Stimulated activated CD4-positive, alpha-beta T cell treated with anti-CD3 and anti-CD28 coated beads, Interleukin-2, amount 100 ng/mL, for 24 hours (primary cell): ENCODE measurements at places on chromosomes 16 and 17.

DNA sequence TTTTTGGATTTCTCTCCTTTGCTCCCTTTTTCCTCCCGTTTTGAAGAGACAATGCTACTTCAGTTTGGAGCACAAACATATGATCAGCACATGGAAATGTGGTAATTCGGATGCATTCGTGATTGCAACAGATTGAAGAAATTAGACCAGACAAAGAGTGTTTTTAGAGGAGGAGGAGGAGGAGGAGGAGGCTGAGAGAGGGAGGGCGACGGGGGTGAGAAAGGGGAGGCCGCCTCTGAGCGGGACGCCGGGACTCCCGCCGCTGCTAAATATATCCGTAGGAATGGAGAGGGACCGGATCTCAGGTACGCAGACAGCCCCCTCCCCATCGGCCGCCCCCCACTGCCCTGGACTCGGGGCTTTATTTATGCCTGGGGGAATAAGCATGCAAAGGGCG lies 179.3 kb downstream of the SEC14L1 start:
- DNase-seq = no peak

- no peak for DNase-seq
Measured at GRCh38 chr17:77399319-77399957, 258.7 kb downstream of the SEC14L1 start.

DNA sequence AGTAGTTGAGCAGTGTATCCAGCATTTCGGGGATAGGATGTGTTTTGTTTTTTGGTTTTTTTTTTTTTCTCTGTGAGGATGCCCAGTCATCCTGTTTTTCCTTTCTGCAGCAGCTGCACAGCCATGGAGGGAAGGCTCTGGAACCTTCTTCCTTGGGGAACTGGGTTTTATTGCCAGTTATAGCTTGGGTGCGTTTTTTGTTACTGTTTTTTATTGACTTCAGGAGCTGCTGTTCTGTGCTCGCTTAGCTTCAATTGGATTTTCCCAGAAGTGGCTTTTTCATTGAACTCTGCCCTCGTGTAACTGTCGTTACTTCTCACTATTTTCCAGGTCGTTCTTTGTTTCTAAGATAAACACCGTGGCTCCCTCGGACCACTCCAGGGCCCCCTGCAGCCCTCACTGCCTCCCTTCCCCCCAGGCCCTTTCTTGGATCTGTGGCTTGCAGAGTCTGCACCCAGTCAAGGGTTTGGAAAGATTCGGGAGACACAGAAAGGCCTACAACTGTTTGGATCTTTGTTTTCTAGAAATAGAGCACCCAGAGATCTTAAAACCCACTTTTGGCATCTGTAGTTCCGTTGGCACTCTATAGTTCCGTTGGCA lies 119.7 kb upstream of the CACNG5 start:
- no peak for DNase-seq

- DNase-seq = no peak
Measured at GRCh38 chr17:55219459-55219858, 45.3 kb upstream of the HLF start.

GRCh38 chr17:34616148-34616547 lies 36.8 kb downstream of the TMEM132E start:
- no peak for DNase-seq

DNA sequence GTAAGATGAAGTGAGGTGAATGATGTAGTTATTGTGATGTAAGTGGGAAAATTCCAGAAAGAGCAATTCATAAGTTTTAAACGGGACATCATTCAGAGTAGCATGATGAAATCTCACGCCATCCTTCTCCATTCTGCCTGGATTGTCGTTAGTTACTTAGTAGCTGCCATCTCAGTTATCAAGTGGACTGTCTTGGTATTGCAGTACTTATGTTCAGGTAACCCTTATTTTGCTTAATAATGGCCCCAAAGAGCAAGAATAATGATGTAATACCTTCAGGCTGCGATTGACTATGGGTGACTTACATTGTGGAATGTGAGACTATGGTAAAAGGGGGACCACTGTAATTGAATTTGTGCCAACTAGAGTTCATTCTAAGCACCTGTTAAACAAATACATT lies 234.1 kb upstream of the TOM1L1 start:
- no peak for DNase-seq

DNA sequence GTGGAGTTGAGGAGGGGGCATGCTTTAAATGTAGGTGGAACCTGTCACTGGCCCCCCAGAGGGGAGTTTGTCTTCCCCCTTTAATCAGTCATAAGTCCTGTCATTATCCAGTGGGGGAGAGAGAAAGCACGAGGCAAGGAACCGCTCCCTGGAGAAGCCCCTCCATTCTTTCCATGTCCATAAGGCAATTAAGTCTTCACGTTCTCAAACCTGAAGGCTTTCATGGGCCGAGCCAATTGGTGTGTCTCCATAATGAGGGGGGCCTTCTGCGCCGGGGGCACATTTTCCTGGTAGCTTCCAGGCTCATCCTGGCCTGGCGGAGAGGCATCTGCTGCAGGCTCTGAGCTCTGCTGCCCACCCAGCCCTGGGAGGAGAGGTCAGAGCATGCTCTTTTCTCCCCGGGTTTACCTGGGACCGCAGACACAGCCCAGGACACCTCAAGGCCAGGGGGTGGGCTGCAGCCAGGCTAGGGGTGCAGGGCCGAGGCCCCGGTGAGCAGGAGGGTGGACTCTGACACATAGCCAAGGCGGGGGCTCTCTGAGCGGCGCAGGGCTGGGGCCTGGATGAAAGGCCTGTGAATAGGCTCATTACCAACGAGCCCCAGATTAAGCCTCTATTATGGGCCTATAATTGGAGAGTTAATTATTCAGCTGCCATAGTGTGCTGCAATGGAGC lies 42.5 kb downstream of the C16orf78 start:
- DNase-seq = no peak

GRCh38 chr17:13102477-13102876 lies 84.7 kb upstream of the ELAC2 start:
- no peak for DNase-seq

DNA sequence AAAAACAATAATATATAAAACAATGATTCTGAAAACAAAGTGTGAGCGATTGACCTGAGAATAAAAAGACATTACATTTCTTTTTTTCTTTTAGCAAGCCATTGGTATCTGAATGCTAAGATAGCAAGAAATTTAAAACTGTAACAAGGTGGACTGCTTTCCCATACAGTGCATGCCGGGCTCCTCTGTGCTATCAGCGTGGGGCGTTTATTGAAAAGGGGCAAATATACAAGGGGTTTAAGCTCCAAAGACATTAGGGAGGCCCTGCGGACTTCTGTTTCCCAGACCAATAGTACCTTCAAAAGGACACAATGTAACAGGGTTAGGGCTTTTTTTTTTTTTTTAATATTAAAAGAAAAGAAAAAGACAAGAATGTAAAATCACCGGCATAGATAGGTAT lies 261.3 kb downstream of the ZFHX3 start:
- no peak for DNase-seq

DNA sequence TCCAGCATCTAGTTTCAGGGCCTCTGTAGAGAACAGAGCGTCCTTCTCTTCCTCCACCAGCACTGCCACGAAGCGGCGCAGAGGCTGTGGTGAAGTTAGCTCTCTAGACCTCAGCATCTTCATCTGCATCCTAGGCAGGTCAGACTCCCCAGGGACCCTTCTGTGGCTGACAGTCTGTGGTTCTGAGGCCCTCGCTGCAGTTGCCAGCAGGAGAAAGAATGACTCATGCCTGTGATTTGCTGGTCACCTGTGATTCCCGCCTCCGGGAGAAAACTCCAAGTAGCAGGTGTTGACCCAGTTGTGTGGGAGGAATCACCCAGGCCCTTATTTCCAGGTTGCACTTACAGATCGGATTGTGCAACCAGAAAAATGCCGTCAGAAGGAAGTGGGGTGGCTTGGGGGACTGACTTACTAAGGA lies 117.3 kb upstream of the CACNG5 start:
- DNase-seq = no peak

GRCh38 chr17:20210614-20211013 lies 201.5 kb downstream of the SPECC1 start:
- no peak for DNase-seq

DNA sequence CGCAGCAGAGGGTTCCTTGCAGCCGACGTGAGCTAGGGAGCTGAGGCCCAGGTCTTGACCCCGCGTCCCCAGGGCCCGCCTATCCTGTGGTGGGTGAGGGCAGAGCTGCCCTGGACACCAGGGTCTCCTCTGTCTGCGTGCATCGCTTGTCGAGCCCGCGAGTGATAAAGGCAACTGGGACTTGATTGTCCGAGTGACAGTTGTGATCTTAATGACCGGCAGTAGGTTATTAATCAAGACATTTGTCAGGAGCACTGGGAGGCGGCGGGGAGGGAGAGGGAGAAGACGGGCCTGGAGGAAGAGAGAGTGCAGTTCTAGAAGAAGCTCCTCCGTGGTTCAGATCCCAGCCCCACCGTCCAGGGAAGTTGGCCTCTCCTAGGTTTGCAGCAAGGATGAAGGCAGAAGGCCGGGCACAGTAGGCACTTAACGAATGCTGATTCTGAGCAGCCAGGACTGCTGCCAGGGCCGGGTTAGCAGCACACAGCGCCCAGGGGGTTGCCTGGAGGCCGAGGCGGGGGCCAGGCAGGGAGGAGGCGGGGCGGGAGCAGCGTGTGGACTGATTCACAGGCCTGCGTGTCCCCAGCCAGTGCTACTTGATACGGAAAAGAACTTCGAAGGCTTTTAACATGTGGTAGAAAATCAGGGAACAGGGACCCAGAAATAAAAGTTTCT lies 11.3 kb upstream of the GSE1 start:
- DNase-seq = no peak

GRCh38 chr17:17745476-17746455 lies 64.5 kb downstream of the RAI1 start:
- no peak for DNase-seq

GRCh38 chr17:2716649-2717048 lies 5.1 kb upstream of the CLUH start:
- no peak for DNase-seq

GRCh38 chr17:39598047-39598481 lies 9.7 kb downstream of the NEUROD2 start:
- DNase-seq = no peak

DNA sequence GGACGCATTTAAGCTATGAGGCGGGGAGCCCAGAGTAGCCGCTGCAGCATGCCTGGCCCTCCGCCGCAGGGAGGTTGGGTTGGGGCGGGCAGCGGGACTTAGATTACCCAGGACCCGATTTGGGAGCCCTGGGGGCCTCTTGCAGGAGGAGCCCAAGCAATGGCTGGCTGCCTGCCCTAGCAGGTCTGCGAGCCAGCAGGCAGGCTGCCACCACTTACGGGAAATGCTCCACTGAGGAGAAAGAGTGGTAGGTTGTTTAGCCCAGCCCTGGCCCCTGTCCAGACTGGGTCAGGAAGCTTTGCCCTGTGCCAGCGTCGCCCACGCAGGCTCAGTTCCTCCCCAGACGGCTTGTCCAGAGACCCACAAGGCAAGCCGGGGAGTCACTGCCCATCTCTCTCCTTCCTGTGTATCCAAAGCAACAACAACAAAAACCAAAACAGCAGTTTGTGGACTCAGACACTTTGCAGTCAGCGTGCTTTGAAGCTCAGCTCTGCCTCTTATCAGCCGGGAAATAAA lies 10.3 kb upstream of the TVP23A start:
- no peak for DNase-seq

DNA sequence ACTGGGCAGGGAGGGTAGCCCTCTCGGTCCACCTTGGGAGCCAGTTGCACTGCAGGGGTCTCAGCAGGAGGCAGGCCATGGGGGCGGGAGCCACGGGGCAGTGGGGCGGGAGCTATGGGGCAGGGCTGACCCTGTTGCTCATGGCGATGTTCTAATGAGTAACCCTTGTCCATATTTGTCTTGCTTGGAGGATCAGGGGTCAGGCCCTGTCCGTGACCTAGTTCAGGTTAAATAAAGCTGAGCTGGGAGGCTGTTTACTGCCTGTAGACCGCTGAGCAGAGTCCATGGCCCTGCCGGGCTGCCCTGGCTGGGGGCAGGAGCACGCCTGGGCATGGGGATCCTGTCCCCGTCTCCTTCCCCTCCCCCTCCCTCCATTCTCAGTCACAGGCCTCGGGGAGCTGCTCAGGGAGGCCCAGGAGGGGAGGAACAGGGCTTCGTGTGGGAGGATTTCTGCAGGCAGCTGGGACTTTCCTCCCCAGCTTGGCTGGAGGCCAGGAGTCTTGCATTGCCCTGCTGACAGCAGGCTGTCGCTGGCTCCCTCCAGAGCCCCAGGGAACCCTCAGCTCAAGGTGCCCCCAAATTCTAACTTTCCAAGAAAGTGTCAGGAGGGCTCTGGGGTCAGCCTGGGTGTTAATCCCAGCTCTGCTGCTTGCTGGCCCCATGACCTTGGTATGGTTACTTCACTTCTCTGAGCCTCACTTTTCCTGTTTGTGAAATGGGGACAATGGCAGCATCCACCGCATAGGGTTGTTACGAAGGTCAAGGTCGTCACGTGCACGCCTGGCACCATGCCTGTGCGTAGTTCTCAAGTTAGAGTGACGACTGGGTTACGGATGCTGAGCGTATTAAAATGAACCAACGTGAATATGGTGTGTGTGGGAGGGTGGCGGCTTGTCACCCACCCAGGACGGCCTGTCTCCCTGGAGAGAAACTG lies 6.1 kb upstream of the SERPINF2 start:
- peak; percentile 68 for DNase-seq

GRCh38 chr17:64458756-64459155 lies 9.8 kb downstream of the MILR1 start:
- DNase-seq = no peak

- peak; percentile 82 for DNase-seq
Measured at GRCh38 chr17:27471321-27472269, 15.3 kb downstream of the KSR1 start.

GRCh38 chr16:80932708-80933095 lies 74.0 kb downstream of the CMC2 start:
- no peak for DNase-seq

DNA sequence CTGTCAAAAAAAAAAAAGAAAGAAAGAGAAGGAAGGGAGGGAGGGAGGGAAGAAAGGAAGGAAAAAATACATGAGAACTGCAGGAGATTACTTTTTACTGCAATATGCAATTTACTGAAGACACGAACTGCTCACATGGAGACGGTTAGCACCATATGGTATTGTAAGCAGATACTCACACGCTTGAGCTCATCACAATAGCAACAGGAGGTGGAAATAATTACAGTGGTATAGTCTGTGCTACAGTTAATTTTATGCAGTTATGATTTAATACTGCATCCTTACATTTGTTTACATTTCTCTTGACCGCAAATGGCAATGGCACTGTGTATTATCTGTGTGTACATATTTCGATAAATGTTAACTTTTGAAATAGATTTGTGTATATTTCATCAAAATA lies 21.4 kb upstream of the SLC46A1 start:
- DNase-seq = no peak

DNA sequence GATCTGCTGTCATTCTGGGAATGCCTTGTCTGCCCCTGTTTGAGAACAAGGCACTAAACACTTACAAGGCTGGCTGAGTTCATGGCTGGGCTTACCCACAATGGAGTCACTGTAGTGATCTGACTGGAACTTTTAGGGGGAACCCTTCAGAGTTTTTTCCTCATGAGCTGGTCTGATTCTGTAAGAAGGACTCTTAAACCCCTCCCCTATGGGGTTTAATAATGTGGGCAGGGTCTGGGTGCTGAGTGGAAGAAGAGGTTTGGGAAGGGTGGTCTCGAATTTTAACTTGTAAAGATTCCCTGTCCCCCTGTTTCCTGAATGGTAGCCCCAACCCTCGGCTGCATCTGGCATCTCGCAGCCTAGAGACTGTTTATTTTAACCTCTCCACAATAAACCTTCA lies 30.6 kb downstream of the OSBPL7 start:
- DNase-seq = no peak

GRCh38 chr16:21277045-21277926 lies 804 bp downstream of the CRYM start:
- no peak for DNase-seq
